ENCODE measurements at places on chromosomes 12 and 14.

- no peak for DNase-seq
These were observed 13.9 kb downstream of the CDCA4 start for GRCh38 chr14:105006831-105007592.

DNA sequence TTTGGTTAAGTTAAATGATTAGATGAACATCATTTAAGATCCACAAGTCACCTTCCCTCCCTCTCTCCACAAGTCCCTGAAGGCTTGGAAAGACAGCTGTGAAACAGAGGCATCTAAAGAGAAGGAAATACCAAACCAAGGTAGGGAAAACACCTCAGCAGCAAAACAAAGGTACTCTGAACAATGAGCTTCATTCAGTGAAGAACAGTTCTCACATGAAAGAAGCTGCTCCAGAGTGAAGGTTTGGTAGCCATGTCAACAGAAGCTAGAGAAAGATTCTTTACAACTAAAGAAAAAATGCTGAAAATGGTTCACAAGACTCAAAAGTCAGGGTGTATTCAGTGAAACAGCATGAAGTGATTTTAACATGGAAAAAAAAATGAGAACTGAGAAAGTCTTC lies 69.4 kb downstream of the FGD6 start:
- no peak for DNase-seq

GRCh38 chr12:89988188-89988915 lies 279.7 kb upstream of the ATP2B1 start:
- no peak for DNase-seq

GRCh38 chr12:55978393-55978792 lies 4.5 kb downstream of the RAB5B start:
- DNase-seq: no peak

GRCh38 chr12:78651755-78652154 lies 212.8 kb upstream of the SYT1 start:
- no peak for DNase-seq

DNA sequence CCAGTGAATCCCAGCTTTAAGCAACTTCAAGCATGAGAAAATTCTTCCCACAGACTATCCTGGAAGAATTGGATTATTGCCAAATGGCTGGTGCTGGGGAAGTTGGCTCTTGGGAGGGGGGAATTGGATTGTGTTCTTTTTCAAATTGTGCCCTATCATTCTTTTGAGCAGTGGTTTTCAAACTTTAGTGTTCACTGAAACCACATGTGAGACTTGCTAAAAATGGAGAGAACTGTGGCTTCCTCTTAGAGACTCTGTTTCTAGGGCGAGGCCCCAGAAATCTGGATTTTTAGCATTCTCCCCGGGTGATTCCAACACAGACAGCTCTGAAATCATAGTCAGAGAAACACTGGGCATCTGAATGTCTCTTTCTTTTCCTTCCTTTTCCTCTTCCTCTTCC lies 14.3 kb upstream of the OTUB2 start:
- DNase-seq: no peak

GRCh38 chr14:68757618-68758081 lies 35.2 kb downstream of the ZFP36L1 start:
- DNase-seq: no peak

- no peak for DNase-seq
These were observed 17.8 kb downstream of the FBLN5 start for GRCh38 chr14:91929700-91930099.

- DNase-seq: no peak
These were observed 1.5 kb downstream of the SLC8B1 start for GRCh38 chr12:113333418-113333750.

- no peak for DNase-seq
These were observed 176.9 kb downstream of the PRKCH start for GRCh38 chr14:61498303-61498702.

DNA sequence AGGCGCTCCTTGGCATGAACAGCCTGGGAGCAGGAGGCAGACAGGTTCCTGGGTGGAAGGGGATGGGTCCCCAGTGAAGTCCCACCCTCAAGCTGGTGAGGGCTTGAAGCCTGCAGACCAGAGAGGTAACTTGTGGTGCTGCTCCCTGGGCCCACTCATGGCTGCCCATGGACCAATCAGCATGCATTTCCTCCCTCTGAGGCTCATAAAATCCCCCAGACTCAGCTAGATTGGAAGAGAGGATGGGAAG lies 50.2 kb downstream of the A2M start:
- DNase-seq: no peak

- no peak for DNase-seq
These were observed 218.8 kb downstream of the BTG1 start for GRCh38 chr12:91926848-91927247.
